ENCODE measurements at places on chromosomes 5 and 9. TPM values are rescaled to one million over a fixed set of nuclear protein-coding genes. Genes with fewer than 3 reads are reported as not detected.

OR13C5 gene
- not detected for total RNA-seq

PCDHGA5 gene
- total RNA-seq, result not detected

POLR3G gene
- 25.4 TPM for total RNA-seq

ARID3C gene
- 0.31 TPM for total RNA-seq

IFNB1 gene
- 1.2 TPM for total RNA-seq

SPEF2 gene
- total RNA-seq, result 6.0 TPM

TTLL11 gene
- 2.5 TPM for total RNA-seq

MARCHF11 gene
- not detected for total RNA-seq

CCNG1 gene
- 88.9 TPM for total RNA-seq

RGS14 gene
- total RNA-seq, result 41.2 TPM

HOMER1 gene
- 12.8 TPM for total RNA-seq

DMXL1 gene
- 25.1 TPM for total RNA-seq

ABO gene
- total RNA-seq, result not detected

CCL19 gene
- total RNA-seq, result not detected

FSTL4 gene
- 0.29 TPM for total RNA-seq

FGD3 gene
- 41.5 TPM for total RNA-seq

VCAN gene
- total RNA-seq, result not detected

CBY3 gene
- total RNA-seq, result 1.1 TPM

FGF18 gene
- total RNA-seq, result 0.21 TPM

PCDH1 gene
- not detected for total RNA-seq

LRRC14B gene
- total RNA-seq, result 0.23 TPM
